ENCODE measurements at places on chromosomes 6 and 20. TPM values are rescaled to one million over a fixed set of nuclear protein-coding genes. Genes with fewer than 3 reads are reported as not detected.

C20orf144 gene
- total RNA-seq = not detected

TRIM15 gene
- total RNA-seq = not detected

TSPO2 gene
- total RNA-seq = not detected

OOEP gene
- not detected for total RNA-seq

SYNGAP1 gene
- total RNA-seq = 7.3 TPM

TDRD6 gene
- total RNA-seq = 0.98 TPM

TBX18 gene
- 32.4 TPM for total RNA-seq

RBPJL gene
- total RNA-seq = not detected

PPP1R14C gene
- not detected for total RNA-seq

C6orf120 gene
- total RNA-seq = 56.9 TPM

SPATA25 gene
- total RNA-seq = 2.2 TPM

DEF6 gene
- total RNA-seq = 6.8 TPM

NKAPL gene
- total RNA-seq = 1.5 TPM

NT5E gene
- 18.9 TPM for total RNA-seq

WFDC12 gene
- total RNA-seq = not detected

PRR18 gene
- not detected for total RNA-seq

PREX1 gene
- 51.2 TPM for total RNA-seq

ADGRG6 gene
- 18.5 TPM for total RNA-seq

SCUBE3 gene
- total RNA-seq = 0.34 TPM

CLDN20 gene
- not detected for total RNA-seq

RAET1L gene
- total RNA-seq = not detected

CDKAL1 gene
- 17.6 TPM for total RNA-seq

ZNF318 gene
- total RNA-seq = 18.9 TPM

PKIB gene
- 0.57 TPM for total RNA-seq

FUCA2 gene
- total RNA-seq = 30.3 TPM

PACRG gene
- not detected for total RNA-seq
